ENCODE measurements at places on chromosomes 3 and 15.
A peak's percentile ranks its signal among the peaks of the same experiment; 100 is the strongest.

- peak; percentile 81 for DNase-seq
These were observed 92.2 kb upstream of the RAP2B start for GRCh38 chr3:153069598-153070510.

DNA sequence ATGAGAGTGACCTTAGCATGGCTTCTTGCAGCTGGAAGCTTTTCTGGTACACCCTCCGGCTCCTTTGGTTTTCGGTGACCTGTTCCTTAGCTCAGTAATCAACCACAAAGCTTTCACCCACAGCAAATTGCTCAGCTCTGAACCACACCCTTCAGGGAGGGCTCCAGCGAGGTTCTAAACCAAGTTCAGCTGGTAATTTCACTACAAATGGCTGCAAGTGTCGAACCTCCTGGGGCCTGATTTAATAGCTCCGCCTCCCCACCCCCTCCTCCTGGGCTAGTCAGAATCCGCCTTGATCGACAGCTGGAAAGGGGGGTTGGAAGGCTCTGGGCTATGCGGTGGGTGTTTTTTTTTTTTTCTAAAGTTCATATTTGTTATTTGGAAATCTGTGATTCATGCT, 150.9 kb upstream of the MCTP2 start:
- DNase-seq, result no peak

- no peak for DNase-seq
These were observed 42.7 kb upstream of the CD200R1L start for GRCh38 chr3:112889357-112889756.

- DNase-seq, result peak; percentile 46
These were observed 131.9 kb downstream of the B3GALNT1 start for GRCh38 chr3:160973067-160973809.

DNA sequence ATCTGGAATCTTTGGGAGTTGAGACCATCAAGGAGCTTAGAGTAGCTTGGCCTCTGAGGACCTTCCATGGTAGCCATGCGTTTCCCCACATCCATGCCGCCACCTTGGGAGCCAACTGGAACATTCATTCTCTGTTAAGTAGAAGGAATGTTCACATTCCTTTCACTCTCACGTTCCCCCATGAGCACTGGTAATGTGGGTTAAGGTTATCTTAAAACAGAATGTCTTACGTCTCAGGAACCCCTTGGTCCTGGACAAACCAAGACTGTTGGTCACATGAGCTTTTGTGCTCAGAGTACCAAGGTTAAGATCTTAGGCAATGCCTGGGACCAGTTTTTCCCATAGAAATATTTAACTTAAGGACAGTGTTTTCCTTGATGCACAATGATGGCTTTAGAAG, 211.7 kb upstream of the UBE2E1 start:
- no peak for DNase-seq

GRCh38 chr3:107870943-107871638, 219.7 kb downstream of the CD47 start:
- no peak for DNase-seq

GRCh38 chr15:74725225-74725774, at the start of gene CYP1A1:
Gene CYP1A1, minus strand, starts transcription at chr15:74725528. Its CDS starts 2,431 bp downstream, at chr15:74723097.
- DNase-seq, result peak; percentile 47

DNA sequence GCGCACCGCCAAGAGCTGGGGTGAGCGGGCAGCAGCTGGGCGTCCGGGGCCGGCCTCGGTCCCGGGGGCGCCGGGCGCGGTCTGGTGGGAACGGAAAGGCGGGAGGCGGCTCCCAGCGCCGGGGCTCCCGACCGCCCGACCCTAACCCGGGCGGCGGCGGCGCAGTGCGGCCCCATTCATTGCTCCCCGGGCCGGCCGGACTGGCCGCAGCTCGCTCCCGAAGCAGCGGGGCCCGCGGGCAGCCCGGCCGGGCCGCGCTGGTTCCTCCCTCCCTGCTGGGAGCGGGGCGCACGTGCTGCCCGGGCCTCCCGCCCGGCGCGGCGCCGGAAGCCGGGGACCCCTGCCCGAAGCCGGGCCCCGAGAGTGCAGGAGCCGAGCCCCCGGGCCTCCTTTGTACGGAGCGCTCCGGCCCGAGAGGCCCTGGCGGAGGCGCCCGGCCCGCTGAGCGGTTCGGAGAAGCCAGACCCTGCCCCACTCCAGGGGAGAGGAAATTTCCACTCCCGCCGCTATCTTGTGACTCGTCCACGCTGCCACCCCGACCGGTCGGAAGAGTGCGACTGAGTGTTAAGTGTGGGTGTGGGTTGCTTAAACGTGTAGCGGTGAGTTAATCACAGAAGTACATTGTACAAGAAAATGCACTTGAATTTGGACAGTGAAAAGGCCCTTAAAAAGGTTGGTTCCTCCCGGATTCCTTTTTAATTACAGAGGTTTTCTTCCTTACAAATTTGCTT, 613 bp downstream of the ATP1B3 start:
- peak; percentile 70 for DNase-seq

DNA sequence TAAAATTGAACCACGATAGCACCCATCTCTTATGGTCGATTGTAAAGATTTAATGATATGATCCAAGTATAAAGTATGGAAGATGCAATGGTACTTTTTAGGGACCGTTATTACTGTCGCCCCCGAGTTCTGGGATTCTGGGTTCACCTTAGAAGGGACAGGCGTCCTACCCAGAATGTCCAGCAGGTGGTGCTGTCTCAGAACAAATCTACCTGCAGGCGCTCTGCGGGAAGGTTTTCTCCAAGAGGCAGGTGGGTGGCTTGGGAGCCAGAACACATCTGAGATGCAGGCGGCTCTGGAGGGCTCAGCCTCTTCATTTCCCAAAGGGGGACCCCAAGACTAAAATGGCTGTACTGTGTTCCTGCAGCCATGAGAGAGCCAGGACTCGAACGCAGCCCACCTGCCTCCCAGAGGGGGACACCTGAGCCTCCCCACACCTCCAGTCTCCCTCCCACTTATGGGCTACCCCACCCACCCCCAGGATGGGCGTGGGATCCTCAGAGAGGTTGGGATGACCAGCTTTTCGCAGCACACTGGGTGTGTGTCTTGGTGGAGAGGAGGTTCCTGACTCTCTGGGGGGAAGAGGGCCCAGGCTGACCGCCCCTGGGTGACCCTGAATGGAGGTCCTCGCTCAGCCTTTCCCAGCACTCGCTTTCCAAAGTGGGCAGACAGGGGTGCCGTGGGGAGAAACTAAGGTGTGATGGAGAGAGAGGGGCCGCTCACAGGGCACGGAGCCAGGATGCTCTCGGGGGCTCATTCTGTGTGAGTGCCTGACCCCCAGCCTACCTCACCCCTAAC, 28.1 kb upstream of the CORO2B start:
- peak; percentile 79 for DNase-seq

DNA sequence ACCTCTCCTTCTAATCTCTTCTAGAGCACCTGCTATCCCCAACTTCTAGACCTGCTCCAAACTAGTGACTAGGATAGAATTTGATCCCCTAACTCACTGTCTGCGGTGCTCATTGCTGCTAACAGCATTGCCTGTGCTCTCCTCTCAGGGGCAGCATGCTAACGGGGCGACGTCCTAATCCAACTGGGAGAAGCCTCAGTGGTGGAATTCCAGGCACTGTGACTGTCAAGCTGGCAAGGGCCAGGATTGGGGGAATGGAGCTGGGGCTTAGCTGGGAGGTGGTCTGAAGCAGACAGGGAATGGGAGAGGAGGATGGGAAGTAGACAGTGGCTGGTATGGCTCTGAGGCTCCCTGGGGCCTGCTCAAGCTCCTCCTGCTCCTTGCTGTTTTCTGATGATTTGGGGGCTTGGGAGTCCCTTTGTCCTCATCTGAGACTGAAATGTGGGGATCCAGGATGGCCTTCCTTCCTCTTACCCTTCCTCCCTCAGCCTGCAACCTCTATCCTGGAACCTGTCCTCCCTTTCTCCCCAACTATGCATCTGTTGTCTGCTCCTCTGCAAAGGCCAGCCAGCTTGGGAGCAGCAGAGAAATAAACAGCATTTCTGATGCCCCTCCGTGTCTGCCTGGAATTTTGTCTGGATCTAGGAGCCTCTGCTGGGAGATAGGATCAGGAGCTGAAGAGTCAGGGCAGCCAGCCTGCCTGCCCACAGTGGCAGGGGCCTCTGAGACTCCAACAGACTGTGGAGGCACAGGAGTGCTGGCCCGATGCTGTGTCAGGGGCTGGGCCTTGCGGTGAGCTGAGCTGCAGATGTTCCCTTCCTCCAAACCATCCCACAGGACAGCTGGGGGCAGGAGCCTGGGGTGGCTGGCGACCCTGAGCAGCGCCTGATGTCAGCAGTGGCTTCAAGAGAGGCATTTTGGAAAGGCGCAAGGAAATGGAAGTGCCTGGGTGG, 3.0 kb downstream of the ISLR start:
- no peak for DNase-seq

GRCh38 chr3:114827495-114827894, 319.6 kb downstream of the ZBTB20 start:
- DNase-seq, result peak; percentile 87

Data from hematopoietic multipotent progenitor cell treated with erythropoietin and hydrocortisone succinate and interleukin-3 and kit ligand, for 6 days (in vitro differentiated cells).